Stimulated activated CD4-positive, alpha-beta T cell treated with anti-CD3 and anti-CD28 coated beads, Interleukin-4, amount 100 ng/mL, for 48 hours (primary cell): ENCODE measurements at places on chromosomes 3 and 15.

GRCh38 chr3:64667138-64667537 is 20.7 kb downstream of the ADAMTS9 start:
- DNase-seq, result no peak

DNA sequence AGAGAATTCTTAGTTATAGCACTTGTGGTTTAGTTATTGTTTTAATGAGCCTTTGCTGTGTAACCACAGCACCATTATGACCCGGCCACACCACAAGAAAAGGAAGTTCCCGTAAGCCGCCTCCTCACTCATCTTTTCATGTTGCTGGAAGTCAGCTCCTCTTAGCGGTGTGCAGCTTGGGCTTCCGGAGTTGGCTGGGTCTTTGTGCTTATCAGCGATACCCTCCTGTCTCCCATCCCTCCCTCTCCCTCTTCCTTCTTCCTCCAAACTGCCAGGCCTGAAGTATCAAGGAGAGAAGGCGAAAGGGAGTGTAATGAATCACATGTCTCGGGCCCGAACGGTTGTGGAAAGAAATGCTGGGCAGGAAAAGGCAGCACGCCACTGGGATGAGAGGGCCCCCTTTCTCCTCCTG is 353.5 kb downstream of the MCTP2 start:
- DNase-seq, result peak; percentile 30

GRCh38 chr15:38844736-38845135 is 280.1 kb upstream of the RASGRP1 start:
- no peak for DNase-seq

GRCh38 chr3:142657033-142657432 is 60.8 kb downstream of the PLS1 start:
- DNase-seq, result no peak

GRCh38 chr3:128824132-128824850 is 55.1 kb upstream of the ACAD9 start:
- DNase-seq, result no peak

DNA sequence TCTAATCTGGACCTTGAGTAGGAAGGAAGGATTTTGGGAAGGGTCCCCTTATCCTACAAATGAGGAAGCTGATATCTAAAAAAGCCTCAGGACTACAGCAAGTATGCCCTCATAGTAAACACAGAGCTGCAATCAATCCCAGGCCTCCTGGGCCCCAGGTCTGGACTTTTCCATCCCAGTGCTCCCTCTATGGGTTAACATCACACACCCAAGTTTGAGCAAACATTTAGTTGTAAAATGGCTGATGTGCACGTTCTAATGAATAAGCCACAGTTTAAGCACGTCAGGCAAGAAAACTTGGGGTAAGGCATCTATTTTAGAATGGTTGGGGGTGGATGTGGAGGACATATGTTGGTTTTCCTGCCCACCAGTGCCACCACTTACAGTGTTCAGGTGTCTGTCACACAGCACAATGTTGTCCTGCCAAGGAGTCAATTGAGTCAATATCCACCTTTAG is 44.3 kb upstream of the UBE2E1 start:
- DNase-seq, result no peak

DNA sequence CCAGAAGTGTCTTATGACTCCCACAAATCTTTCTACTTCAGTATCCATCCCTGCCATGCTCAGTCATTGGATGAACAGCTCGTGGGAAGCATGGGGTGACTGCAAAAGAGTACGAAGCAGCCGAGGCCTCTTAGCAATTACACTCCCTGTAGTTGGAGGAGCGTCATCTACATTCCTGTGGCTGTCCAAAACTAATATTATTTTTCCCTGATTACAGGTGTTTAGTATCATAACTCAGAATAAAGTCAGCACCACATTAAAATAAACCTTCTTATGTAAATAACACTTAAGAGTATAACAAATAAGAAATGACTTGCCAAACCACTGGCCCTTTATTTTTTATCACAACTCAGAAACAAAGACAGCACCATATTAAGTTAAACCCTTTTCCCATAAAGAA is 141.5 kb downstream of the PLOD2 start:
- DNase-seq, result no peak

DNA sequence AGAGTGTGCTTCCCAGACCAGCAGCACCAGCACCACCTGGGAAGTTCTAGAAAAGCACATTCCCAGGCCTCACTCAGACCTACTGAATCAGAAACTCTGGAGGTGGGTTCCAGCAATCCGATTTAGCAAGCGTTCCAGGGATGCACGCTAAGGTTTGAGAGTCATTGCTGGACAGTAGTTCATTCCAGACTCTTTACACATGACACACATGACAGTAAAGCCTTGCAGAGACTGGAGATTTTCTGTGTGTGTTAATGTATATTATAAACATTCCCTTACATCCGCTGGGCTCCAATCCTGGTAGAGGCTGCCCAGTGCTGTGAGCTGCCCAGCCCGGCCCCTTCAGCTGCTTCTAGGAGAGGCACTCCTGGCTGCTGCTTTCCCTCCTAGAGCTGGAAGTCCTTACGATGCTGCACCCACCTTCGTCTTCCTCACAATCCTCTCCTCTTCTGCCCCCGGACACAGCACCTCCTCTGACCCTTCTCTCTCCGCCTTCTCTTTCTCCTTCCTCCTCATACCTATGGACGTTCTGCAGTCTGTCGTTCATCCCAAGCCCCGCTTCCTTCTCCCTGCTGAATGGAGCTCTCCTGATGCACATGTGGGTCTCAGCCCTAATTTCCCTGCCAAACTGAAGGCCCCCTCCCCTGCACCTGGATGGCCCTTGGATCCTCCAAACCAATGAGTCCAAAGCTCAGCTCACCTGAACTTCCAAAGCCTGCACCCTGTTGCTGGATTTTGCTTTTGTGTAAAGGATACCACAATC is 44.4 kb downstream of the ITGA11 start:
- DNase-seq, result no peak

DNA sequence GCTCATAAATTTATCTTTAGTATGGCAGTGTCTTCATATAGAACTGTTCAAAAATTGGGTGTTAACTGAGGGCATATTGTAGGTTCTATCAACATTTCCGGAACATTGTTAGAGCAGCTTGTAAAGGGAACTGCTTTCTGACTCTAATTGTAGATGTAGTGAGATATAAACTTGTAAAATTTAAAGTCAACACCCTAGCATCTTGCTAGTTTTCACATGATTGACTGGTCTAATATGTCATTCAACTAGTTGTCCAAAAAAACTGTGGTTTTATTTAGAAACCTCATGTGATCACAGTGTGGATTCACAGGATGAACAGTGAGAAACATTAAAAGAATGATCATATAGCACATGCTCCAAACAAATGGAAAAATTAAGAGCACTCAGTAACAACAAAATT is 607.4 kb downstream of the ROBO1 start:
- DNase-seq, result no peak

GRCh38 chr15:47505712-47506328 is 211.5 kb upstream of the SEMA6D start:
- no peak for DNase-seq

DNA sequence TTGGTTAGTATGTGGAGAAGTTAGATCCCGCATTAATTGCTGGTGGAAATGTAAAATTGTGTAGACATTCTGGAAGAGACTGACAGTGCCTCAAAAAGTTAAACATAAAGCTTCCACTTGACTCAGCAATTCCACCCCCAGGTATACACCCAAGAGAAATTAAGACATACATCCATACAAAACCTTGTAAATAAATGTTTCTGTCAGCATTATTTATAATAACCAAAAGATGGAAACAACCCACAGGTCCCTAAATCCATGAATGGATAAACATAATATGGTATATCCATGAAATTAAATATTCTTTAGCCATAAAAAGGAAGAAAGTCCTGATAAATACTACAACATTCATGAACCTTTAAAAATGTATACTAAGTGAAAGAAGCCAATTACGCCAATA is 817.4 kb downstream of the NTRK3 start:
- no peak for DNase-seq

- DNase-seq, result no peak
These were observed 124.8 kb downstream of the RPLP1 start for GRCh38 chr15:69577397-69577796.

DNA sequence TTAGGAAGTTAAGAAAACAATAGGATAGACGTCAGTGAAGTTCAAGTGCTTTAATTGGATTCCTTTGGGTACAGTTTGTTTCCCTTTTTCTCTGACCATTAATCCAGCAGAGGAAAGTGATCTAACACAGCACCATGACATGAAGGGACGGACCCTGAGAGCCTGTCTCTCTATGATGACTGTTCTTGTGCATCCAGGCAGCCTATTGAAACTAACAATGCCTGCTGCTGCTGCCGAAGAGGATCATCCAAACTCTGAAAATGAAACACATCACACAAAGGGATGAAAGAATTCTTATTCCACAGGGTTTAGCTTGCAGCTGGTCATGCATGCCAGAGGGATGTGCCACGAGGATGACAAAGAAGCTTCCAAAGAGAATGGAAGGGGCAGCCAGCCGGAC is 75.5 kb downstream of the ZBTB20 start:
- no peak for DNase-seq

- DNase-seq, result peak; percentile 47
These were observed 109.4 kb downstream of the KLF13 start for GRCh38 chr15:31435912-31436628.

- DNase-seq, result no peak
These were observed 27.7 kb upstream of the MYH15 start for GRCh38 chr3:108538083-108538482.

DNA sequence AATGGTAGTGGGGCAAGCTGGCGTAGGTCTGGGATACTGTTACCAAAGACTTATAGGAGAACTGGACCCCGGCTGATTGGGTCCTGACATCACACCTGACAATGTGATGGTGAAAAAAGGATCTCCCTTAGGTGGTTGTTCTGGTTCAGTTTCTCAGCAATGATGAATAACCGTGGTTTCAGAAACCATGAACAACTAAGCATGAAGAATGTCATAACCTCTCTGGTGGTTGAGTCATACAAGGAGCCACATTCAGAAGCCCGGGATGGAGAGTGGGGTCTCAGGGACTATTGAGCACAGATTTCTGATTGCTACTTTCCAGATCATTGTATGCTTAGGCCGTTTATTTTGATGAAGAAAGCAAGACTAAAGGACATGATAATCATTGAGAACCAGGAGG is 17.4 kb downstream of the GPR160 start:
- DNase-seq, result no peak

- DNase-seq, result no peak
These were observed 4.6 kb upstream of the SMCO1 start for GRCh38 chr3:196519718-196520082.
